ENCODE measurements at places on chromosomes 4 and X. TPM values are rescaled to one million over a fixed set of nuclear protein-coding genes. Genes with fewer than 3 reads are reported as not detected.

DNA sequence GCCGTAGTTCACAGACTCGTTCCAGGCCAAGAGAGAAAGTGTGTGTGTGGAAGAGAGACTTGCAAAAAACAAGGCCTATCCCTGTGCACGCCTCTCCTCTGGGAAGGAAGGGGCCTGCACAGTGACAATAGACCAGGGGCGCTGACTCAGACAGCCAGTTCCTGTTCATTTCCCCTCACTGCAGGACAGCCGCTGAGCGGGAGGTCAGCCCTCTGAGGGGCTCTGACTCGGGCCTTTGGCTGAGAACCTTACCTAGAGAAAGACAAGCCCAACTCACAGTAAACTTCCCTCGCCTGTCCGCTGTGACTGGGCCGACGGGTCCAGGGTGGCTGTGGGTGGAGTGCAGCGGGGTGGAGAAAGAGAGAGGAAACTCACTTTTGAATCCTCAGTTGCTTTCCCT is 52.1 kb downstream of the RTL5 start:
- ATAC-seq: peak; percentile 79

- no peak for ATAC-seq
Observed at GRCh38 chr4:40562208-40562607, 67.5 kb downstream of the RBM47 start.

GRCh38 chrX:97563531-97564133 is 679.9 kb downstream of the RPA4 start:
- peak; percentile 84 for ATAC-seq

DNA sequence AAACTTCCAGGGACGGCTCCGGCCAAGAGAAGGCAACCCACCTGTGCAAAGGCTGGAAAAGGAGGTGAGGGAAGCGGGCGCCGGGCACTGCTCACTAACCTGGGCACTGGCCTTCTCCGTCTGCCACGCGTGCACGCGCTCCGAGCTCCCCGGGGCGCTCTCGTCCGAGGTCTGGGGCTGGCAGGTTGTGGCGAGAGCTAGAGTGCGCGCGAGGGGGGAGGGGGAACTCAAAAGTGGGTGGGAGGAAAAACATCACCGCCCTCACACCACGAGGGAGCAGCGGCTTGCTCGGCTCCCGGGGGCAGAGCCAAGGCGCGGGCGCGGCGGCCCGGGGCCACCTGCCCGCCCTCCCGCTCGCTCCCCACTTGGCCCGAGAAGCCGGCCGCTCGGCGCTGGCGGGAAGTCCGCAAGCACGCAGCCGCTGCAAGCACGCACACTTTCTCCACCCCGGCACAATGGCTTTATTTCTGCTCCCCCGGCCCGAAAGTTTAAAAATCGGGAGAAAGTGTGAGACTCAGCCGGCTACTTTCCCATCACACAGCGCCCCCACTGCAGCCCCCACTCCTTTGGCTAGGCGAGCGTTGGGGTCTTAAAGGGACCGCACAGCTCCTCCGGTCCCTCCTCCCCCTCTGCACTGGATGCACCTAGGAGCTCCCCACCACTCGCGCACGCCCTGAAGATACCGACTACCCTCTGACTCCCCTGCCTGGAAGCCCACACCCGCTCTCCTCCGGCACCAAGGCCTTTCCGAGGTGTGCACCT is at the start of gene CHRDL1:
TSS of gene CHRDL1 (minus strand) at position 173 of the 762 bp plus-strand sequence. CDS start 3,636 bp downstream, outside the sequence.
- ATAC-seq: peak; percentile 85

MGAT4D gene
- total RNA-seq: 0.35 TPM

DNA sequence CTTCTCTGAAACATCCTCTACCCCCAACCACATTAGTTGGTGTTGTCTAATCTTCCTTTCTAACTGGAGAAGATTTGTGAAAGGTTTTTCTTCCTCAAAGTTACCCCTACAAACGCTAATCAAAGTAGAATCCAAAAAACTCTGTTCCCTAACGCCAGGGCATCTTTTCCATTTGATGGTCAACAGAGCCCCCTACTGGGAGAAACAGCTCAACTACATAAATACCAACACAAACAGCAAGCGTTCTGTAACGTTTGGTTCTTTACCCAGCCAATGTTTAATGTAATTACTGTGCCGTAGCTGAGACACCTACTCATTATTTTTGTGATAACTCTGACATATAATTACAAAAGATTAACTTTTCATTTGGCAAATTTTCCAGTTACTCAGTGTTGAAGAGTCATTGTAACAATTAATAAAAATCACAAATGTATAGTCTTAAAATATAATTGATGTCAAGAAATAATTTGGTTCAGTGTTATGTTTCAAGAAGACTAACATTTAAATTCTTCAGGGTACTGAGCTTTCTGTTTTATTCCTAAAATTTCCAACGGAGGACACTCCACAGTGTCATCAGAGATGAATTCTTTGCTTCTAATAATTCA is 94.9 kb upstream of the TBC1D9 start:
- peak; percentile 62 for ATAC-seq

DUSP9 gene
- total RNA-seq: 0.51 TPM

ADH1B gene
- total RNA-seq: 0.05 TPM

ADAM29 gene
- 1.3 TPM for total RNA-seq

GRCh38 chr4:176383273-176384077 is 63.7 kb downstream of the SPCS3 start:
- ATAC-seq: no peak

DNA sequence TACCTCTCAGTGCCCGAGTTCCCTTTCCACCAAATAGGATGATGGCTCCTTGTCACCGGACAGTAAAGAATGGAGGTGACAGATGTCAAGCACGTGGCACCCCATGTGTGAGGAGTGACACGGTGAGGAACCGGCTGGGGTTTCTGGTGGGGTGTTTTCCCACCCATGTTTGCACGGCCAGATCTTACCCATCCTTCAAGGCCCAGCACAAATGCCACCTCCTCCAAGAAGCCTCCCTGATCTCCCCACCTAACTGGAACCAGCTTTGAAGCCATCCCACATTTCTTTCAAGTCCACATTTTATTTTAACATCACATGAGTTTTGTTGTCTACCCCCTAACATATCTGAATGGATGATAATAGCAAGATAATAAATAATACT is 63.0 kb downstream of the WFS1 start:
- no peak for ATAC-seq

Measured in motor neuron (in vitro differentiated cells).